ENCODE measurements at places on chromosomes 4 and X. TPM values are rescaled to one million over a fixed set of nuclear protein-coding genes. Genes with fewer than 3 reads are reported as not detected.

Gene SPARCL1
- 0.07 TPM for total RNA-seq

GRCh38 chr4:171181090-171181489, 632.1 kb upstream of the GALNTL6 start:
- no peak for DNase-seq

Gene UBA6
- 89.4 TPM for total RNA-seq

Gene PGAM4
- not detected for total RNA-seq

DNA sequence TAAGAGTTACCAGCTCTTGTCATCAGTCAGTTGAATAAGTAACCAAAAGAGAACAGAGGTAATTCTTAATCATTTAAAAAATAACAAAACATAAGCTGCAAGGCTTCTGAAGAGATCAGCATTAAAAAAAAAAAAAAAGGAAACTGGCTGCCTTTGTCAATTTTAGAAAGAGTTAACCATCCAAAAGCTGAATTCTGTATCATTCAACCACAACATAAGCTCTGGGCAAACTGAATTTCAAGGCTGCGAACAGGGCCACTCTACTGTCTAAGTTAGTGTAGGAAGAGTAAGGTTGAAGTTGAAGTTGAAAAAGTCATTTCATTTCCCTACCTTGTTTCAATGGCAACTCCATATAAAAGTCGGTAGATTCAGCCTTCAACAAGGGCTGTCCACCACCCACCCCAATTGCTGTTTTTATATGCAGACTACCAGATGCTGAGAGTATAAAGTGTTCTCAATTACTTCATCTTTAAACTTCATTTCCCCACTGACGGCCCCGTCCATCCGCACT, 1.1 kb upstream of the LIN54 start:
- DNase-seq = no peak

DNA sequence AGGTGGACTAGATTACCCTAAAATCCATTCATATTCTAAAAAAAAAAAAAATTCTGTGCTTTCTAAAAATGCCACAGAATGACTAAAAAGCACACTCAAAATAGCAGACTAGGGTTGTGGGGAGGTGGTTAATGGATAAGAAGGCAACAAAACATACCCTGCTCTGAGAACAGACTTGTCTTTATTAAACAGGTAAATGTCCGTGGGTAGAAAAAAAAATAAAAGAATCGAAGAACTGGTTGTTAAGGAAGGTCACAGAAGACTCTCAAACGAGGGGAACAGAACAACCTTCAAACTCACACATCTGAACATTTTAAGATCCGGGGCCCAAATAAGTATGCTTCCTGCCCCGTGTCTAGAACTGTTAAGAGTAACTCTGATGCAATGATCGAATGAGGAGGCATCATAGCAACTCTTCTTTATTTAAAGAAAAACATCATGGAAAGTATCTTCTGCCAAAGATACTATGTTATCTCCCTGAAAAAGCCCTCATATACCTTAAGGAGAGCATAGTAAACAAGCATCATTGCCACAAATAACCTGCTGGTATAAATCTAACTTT, 68.4 kb downstream of the ELF2 start:
- DNase-seq = no peak

Measured in M059J (cell line).